ENCODE measurements at places on chromosomes 4 and X.

- DNase-seq, result peak; percentile 86
Measured at GRCh38 chr4:159446266-159446976, 343.5 kb downstream of the RAPGEF2 start.

- DNase-seq, result peak; percentile 20
Measured at GRCh38 chr4:41050880-41051775, 163.2 kb downstream of the APBB2 start.

DNA sequence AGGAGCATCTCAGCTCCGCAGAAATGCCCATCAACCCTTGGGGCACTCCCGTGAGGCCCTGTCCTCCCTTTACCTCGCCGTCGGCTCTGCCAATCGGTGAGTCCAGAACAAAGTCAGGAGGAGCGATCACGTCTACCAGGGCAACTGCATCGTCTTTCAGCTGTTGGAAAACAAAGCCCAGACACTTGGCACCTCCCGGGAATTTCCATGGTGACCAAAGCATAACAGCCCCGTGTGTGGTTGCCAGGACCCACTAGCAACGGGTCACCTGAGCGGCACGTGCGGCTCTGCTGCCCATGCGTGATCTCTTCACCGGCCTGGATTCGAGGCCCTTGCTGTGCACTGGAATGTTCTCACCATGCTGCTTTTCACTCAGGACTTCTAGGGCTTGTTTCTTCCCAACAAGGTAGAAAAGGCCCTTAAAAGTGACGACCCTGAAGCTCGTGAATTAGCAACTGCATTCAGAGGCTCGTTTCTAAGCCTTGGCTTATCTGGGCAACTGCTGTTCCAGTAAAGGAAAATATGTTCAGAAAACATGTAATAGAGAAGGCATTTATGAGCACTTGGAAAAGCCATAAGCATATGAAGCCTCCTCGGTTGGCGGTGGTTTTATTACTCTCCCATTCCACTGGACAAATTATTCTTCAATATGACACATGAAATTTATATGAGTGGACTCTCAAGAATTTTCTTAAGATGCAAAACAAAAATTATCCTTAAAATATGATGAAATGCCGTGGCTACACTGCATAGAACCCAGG lies 69.5 kb downstream of the ACOX3 start:
- no peak for DNase-seq

DNA sequence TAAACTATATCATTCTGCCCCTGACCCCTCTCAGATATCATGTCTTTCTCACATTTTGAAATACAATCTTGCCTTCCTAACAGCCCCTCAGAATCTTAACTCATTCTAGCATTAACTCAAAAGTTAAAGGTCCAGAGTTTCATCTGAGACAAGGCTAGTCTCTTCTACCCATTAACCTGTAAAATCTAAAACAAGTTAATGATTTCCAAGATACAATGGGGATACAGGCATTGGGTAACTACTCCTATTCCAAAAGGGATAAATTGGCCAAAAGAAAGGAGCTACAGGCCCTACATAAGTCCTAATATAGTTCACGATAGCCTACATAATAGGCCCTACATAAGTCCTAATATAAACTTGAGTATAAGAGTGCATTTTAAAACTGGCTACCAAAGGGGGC lies 18.9 kb downstream of the ADH6 start:
- DNase-seq, result no peak

GRCh38 chr4:142984871-142985585 lies 138.9 kb upstream of the INPP4B start:
- DNase-seq, result peak; percentile 45

DNA sequence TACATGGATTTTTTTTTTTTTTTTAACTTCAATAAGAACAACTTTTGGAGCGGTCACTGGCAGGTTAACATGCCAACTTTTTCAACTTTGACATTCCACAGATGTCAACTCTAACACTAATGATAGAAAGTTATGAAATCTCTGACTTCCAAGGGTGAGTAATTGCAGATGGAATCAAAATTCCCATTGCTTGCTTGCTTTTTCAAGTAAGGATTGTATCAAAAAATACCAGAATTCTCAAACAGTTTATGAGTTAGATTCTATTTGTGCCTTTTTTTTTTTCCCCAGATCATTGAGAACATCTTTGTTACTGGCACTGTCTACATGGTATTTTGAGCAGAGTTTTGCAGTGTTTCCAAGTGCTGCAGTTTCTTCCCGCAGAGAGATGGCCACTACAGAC lies 50.3 kb upstream of the OTUD4 start:
- peak; percentile 59 for DNase-seq

- DNase-seq, result peak; percentile 89
Measured at GRCh38 chr4:26088433-26088928, 174.5 kb downstream of the SMIM20 start.

- no peak for DNase-seq
Measured at GRCh38 chr4:95439896-95440295, 108.9 kb downstream of the UNC5C start.

DNA sequence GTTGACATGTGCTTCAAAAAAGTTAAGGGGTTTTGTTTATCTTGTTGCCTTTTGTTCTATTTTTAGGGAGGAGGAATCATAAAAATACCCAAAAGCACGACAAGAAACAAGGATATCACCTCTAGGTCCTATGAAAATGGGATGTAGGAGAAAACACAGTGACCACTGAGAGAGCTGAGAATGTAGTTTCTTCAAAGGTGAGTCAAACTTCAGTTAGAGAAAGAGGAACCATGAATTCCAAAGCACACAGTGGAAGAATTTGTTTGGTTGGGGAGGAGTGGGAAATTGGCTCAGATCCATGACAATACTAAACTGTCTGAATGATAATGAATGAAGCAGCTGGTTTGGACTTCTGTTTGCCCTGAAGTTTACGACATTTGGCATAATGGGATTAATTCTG lies 19.1 kb upstream of the FRYL start:
- no peak for DNase-seq

DNA sequence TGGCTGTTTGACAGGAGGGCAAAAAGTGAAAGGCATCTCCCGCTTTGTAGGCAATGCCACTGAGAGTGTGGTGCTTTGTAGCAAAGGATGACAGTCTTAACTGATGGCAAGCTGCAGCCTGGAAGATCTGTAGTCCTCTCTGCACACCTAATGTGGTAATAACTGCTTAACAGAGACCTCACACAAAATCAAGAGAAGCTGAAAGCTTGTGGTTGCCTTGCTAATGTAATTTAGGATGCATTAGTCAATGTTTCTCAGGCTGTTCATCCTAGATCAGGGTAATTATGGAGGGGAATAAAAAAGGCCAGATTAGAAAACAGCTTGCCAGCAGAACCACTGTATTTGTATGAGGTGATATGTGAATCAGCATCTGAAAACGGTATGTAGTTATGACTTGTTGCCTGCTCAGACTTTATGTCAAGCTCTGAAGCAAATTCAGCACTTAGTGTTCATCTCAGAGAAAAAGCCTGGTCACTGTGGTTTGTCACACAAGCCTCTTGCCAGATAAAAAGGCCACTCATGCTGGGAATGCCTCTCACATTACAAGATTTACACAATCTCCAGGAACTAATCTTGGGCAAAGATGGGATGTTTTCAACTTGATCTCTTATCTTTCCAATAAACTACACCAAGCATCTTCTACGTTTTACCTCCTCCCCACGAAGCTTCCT lies 130.8 kb downstream of the ENOX2 start:
- peak; percentile 59 for DNase-seq

GRCh38 chrX:1534301-1535168 lies 2.5 kb downstream of the P2RY8 start:
- no peak for DNase-seq

DNA sequence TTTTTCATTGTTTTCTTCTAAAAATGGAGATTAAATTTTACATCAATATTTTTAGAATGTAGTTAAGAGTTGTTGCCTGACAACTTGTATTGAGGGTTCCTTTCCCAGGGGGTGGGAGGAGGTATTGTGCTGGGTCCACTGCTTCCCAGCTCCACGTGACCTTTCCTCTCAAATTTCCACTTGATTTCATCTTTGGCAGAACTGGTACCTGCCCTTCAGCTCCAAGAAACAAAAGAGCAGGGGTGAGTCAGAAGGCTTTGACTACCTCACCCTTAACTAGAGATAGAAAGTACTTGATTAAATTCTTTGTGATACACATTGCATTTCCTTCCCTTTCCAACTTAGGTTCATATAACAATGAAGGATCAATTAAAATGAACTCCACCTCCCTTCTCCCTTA lies 19.7 kb downstream of the TRIM2 start:
- peak; percentile 38 for DNase-seq

DNA sequence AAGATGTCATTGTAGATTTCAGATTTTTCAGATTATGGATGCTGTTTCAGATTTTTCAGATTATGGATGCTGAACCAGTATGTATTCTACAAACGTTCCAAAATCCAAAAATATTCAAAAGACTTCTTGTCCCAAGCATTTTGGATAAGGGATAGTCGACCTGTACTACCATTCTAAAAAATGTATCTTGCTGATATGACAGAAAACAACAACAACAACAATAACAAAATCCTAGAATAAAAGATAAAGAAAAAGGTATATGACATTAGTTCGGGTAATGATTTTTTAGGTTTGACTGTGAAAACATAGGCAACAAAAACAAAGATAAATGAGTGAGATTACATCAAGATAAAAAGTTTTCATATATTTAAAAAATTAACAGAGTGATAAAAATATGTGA lies 122.1 kb downstream of the GABRA2 start:
- DNase-seq, result no peak

- DNase-seq, result no peak
Measured at GRCh38 chr4:99293357-99293756, 2.6 kb upstream of the ADH1A start.

- no peak for DNase-seq
Measured at GRCh38 chrX:106783716-106784115, 18.8 kb upstream of the TBC1D8B start.

DNA sequence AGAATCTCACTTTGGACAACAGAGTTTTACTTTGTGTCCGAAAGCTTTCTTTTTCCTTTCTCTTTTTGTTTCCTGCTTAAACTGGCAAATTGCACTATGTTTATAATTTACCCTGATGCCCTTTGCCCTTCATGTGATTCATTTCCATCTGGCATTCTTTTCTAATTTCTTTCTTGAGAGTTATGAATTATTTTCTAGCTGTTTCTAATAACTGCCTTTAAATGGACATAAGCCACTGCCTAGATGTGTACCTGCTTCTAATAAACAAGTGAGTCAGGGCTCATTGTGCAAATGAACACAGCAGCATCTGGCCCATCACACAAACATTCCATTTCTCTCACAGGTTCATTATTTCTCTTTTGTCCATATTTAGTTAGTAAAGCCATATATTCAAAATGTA lies 242.3 kb upstream of the GPRIN3 start:
- DNase-seq, result peak; percentile 58

- no peak for DNase-seq
Measured at GRCh38 chr4:186205156-186205555, 13.8 kb downstream of the CYP4V2 start.

DNA sequence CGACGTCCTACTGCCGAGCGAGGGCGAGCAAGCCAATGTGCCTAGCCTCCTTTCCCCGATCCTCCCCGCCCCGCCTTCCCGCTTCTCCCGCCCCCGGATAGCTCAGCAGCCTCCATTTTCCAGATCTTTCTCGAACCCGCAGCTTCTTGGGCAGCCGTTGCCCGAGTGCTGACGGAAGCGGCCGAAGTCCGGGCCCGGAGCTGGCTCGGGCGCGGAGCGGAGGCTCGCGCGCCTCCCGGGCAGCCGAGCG lies 172 bp upstream of the HSPA4L start:
- DNase-seq, result peak; percentile 84

DNA sequence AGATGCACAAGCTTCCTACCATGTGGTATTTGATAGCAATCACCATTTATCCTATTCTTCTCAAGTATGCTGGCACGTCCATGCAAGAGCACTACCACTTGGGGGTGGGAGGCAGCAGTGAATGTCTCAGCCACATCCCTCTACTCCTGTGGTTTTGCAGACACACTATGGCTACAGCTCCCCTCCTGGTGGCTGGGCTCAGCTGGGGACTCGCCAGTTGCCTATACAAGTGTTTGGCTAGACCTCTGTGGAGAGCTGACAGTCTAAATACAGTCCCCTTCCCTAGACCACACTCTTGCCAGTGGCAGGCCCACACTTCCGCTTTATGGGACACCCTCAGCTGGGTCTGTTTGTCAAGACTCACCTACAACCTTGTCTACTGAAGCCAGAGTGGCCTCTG lies 53.2 kb downstream of the ADGRA3 start:
- no peak for DNase-seq

DNA sequence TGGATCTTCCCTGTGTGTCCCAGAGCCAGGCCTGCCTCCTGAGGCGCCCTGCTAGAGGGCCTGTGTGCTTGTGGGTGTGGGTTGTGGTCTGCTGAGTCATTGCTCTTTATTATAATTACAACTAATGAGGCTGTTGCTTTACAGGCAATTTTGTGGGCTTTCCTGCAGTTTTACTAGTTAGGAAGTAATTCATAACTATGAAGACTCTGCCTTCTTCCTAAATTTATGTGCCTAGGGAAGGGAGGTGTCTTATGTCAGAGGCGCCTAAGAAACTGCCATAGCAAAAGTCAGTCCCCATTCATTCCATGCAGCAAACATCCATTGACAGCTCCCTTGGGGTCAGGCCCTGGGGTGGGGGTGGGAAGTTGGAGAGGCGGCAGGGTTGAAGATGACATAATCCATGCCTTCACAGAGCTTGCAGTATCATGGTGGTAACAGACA lies 359.2 kb downstream of the IDS start:
- DNase-seq, result no peak

DNA sequence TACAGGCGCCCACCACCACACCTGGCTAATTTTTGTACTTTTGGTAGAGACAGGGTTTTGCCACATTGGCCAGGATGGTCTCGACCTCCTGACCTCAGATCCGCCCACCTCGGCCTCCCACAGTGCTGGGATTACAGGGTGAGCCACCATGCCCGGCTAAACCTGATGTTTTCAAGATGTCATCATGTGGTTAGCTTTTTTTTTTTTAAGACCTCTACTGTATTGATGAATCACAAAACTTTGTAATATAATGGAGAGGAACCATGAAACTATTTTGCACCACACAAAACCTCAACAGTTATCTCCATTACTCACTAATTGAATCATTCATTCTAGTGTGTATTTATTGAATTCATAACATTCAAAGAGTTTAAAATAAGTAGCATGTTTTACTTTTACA lies 94.7 kb upstream of the NEIL3 start:
- DNase-seq, result peak; percentile 58

GRCh38 chrX:87664381-87664780 lies 146.8 kb downstream of the KLHL4 start:
- peak; percentile 60 for DNase-seq

GRCh38 chr4:168070903-168071302 lies 21.4 kb upstream of the ANXA10 start:
- DNase-seq, result no peak

- peak; percentile 12 for DNase-seq
Measured at GRCh38 chrX:16978193-16978984, 31.9 kb downstream of the REPS2 start.

DNA sequence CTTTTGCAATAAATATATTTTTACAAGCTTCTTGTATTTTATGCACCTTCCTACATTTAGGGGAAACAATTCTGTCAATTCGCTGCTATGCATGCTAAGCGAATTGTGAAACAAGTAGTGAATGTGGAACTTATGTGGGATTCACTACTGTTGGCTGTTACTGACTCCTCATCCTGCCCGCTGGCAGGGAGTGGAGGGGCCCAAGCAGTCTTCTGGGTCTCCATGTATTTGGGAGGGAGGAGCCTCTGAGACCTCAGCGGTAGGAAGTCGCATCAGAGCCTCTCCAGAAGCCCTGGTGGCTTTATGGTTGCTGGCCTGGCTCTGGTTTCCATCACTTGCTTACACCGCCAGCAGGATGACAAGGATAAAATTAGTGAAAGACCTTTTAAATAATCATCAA lies 3.7 kb upstream of the SETD7 start:
- DNase-seq, result no peak

- peak; percentile 76 for DNase-seq
Measured at GRCh38 chrX:29652484-29652883, 562.9 kb upstream of the MAGEB2 start.

GRCh38 chr4:151472711-151473110 lies 63.7 kb downstream of the FHIP1A start:
- DNase-seq, result no peak
